Upper lobe of right lung (tissue), 1 donor: ENCODE measurements at places on chromosomes 7 and 10. TPM values are rescaled to one million over a fixed set of nuclear protein-coding genes. Genes with fewer than 3 reads are reported as not detected.
A peak's percentile ranks its signal among the peaks of the same experiment; 100 is the strongest.

The PTF1A gene
- not detected for total RNA-seq

DNA sequence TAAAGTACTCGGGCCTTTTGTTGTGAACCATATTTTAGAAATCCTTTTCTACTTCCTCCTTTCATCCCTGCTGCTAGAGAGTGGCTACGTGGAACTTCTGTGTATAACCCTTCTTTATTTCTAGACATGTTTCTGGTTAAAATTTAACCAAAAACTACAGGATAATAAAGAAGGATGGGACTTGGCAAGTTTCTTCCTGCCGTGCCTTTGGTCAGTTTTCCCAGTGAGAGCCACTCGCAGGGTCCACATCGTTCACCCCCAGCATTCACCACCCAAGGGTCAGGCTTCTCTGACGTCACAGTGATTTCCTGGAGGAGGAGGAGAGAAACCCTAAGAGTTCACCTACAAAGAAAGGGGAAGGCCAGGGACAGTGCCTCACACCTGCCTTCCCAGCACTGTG lies 45.4 kb downstream of the NKX6-2 start:
- H3K4me1 ChIP-seq: no peaks in the 10 kb centered on the region
- no peaks in the 10 kb centered on the region for H3K36me3 ChIP-seq
- H3K4me3 ChIP-seq: no peak overlapping the region
- H3K27me3 ChIP-seq: no peaks in the 10 kb centered on the region
- H3K27ac ChIP-seq: no peak overlapping the region
- no peak for DNase-seq

The GPR158 gene
- not detected for total RNA-seq

DNA sequence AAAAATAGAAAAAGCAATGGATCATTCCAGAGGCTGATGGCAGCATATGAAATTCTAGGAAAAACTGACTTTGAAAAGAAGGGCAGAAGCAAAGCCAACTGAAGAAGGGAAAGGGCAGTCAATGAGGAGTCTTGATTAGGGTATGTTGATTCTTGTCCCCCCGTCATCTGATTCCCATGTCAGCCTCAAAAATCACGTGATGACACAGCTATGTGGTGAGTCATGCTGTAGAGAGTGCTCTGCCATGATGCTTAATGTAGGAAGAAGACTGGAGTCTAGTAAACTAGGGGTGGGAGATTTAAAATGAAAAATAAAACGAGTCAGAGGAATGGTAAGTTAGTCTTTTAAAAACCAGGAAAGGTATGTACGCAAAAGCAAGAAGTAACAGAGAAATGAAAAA lies 3.9 kb upstream of the POU6F2 start:
- no peaks in the 10 kb centered on the region for H3K4me1 ChIP-seq
- no peak overlapping the region for H3K4me3 ChIP-seq
- H3K27me3 ChIP-seq: peaks cover 15% of the 10 kb centered on the region
- no peak overlapping the region for H3K27ac ChIP-seq
- DNase-seq: no peak

DNA sequence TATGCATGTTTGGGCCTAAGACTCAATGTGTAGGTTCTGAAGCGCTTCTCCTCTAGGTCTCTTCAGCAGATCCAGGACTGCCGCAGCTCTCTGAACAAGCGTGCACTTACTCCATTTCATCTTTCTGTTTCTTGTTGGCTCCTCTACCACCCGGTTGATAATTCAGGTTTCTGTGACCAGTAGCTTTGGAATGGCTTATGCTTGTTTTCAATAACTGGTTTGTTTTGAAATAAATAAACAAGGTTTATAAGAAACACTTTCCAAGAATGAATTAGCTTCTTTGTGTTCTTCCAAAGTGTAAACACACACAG lies 1.5 kb downstream of the MDFIC start:
- H3K27me3 ChIP-seq: no peaks in the 10 kb centered on the region
- no peak for DNase-seq
- peaks cover 28% of the 10 kb centered on the region for H3K4me1 ChIP-seq

The C10orf67 gene
- 1.6 TPM for total RNA-seq

- H3K27ac ChIP-seq: no peak overlapping the region
- H3K36me3 ChIP-seq: peaks cover 15% of the 10 kb centered on the region
- no peaks in the 10 kb centered on the region for H3K27me3 ChIP-seq
- DNase-seq: no peak
Observed at GRCh38 chr10:79253704-79254103, 93.6 kb upstream of the PPIF start.

DNA sequence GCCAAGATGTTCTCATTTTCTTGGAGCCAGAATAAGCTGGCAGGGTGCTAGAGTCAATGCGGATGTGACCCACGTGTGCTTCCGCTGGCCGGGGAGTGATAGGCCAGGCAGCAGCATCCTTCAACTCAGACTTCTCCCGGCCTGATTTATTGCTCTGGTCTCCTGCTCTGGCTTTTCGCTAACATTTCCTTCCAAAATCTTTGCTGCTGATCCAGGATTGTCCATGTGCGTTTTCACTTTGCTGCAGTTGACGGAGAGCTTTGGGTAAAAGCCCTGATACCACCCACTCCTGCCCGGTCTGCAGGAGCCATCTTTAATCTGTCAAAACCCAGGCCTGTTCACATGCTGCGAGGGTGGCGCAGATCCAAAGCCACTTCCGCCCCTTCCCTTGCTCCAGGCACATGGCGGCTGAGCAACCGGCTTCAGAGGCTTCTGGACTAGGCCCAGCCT lies 106.8 kb downstream of the CYP26A1 start:
- H3K27ac ChIP-seq: no peak overlapping the region
- no peaks in the 10 kb centered on the region for H3K27me3 ChIP-seq
- no peak for DNase-seq
- no peak overlapping the region for H3K4me3 ChIP-seq
- no peaks in the 10 kb centered on the region for H3K36me3 ChIP-seq

DNA sequence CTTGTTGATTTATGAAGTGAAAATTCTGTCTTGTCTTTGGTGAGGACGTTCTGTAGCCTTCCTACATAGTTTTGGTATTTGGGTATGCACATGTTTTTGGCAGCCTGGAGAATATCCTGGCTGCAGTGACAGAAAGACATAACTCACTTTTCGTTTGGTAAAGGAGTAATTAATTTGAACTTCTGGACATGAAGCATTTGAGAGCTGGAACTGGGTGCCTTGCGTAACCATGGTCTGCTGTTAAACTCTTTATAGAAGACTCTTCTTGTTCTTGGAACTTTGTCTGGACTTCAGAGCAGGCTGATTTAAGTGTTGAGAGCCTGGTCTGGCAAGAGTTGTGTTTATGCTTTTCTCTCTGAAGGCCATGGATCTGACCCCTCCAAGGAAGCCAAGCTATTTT lies 231.3 kb downstream of the LRMDA start:
- peak overlapping the region; percentile 65 for H3K27ac ChIP-seq
- H3K4me3 ChIP-seq: no peak overlapping the region
- peaks cover 16% of the 10 kb centered on the region for H3K4me1 ChIP-seq
- no peak for DNase-seq

DNA sequence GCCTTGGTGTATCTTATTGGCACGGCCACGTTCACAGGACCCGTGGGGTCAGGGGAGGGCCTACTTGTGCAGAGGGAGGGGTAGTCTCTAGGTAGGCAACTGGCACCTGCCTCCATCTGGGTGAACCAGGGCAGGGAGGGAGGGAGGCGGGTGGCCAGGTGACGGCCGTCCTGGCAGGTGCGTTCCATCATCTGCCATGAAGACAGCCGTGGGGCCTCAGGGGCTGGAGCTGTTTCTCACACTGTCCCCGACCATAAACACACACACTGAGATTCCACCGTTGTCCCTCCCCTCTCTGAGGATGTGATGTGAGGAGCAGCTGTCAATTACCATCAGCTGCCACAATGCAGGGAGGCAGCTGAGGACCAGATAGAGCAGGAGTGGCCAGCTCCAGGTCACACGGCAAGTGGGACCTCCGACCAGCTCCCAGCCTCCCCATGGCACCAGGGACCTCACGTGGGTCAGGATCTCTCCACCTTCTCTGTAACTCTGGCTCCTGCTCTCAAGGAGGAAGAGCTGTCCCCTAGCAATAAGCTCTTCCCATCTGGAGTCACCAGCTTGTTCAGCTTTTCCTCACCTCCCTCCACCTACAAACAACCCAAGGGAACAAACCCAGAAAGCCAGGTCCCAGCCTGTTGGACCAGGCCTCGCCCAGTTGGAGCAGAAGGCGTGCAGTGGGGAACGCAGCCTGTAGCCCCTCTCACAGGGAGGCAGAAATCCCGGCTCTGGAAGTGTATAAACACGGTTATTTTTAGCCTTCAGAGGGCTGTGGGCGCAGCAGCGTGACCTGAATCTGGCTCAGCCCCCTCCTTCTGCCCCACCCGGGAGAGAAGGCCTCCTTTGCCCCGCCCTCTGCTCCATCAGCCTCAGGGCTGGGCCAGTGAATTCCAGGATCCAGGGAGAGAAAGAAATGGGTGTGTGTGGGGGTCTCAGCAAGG lies 33.1 kb downstream of the ZMIZ1 start:
- H3K4me3 ChIP-seq: no peak overlapping the region
- H3K27ac ChIP-seq: peak overlapping the region; percentile 71
- H3K4me1 ChIP-seq: peaks cover 83% of the 10 kb centered on the region
- DNase-seq: no peak
- no peaks in the 10 kb centered on the region for H3K27me3 ChIP-seq

GRCh38 chr10:63630931-63631680 lies 109.9 kb downstream of the REEP3 start:
- H3K4me3 ChIP-seq: peak overlapping the region; percentile 65
- no peak for DNase-seq
- no peaks in the 10 kb centered on the region for H3K36me3 ChIP-seq
- H3K4me1 ChIP-seq: peaks cover 27% of the 10 kb centered on the region

The SAP25 gene
- 6.4 TPM for total RNA-seq

DNA sequence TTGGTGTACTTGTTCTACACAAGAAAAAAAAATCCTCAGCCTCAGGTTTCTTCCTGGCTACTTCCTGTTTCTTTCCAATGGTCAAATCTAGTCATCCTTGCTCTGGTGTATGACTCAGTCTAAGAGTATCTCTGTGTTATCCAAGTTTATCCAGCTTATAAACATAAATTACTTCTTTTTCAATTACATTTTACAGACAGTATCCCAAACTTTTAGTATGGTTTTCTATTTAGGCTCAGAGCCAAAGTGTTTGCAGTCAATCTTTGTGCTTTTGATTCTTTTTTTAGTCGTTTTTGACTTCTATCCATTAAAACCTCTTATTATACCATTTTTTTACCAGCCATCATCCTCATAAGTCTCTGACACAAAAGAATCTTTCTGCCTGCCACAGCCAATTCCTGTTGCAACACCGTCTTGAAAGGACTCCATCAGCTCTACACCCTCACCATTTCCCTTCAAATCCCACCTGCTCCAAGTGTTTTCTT lies 294.6 kb downstream of the PTEN start:
- no peak for DNase-seq
- no peaks in the 10 kb centered on the region for H3K36me3 ChIP-seq
- peak overlapping the region; percentile 7 for H3K27ac ChIP-seq
- no peak overlapping the region for H3K4me3 ChIP-seq
- H3K27me3 ChIP-seq: no peaks in the 10 kb centered on the region

The PDGFA gene
- 57.1 TPM for total RNA-seq

- peaks cover 7% of the 10 kb centered on the region for H3K27me3 ChIP-seq
- H3K27ac ChIP-seq: peak overlapping the region; percentile 30
- DNase-seq: no peak
Observed at GRCh38 chr10:133275684-133276092, 980 bp downstream of the ADAM8 start.
